ENCODE measurements at places on chromosomes 11 and 22.

- no peak for DNase-seq
Observed at GRCh38 chr11:65903068-65903481, 2.9 kb upstream of the FOSL1 start.

DNA sequence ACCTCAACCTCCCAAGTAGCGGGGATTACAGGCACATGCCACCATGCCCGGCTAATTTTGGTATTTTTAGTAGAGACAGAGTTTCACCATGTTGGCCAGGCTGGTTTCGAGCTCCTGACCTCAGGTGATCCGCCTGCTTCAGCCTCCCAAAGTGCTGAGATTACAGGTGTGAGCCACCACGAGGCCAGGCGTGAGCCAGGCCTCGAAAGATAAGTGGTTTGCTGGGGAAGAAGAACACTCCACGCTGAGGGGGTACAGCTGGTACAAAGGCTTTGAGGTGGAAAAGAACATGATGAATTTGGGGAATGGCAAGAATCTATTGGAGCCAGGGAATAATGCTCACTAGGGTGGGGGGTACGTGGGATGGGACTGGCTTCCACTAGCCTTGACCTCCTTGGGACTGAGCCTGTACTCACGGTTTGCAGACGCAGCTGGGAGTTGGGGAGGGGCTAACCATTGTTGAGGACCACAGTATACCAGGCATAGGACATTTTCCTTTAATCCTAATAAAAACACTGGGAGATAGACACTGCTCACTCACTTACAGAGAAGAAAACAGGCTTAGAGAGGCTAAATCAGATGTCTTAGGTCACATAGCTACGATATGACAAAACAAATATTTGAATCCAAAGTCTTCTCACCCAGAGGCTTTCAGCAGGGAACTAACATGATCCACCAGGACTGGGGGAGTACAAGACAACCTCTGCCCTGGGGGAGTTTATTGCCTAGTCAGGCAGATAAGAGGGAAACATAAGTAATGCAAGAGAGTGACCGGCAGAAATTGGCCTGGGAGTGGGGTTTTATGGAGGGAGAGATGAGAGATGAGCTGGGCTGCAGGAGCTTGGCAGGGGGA, 4.9 kb downstream of the SLCO2B1 start:
- DNase-seq = no peak

DNA sequence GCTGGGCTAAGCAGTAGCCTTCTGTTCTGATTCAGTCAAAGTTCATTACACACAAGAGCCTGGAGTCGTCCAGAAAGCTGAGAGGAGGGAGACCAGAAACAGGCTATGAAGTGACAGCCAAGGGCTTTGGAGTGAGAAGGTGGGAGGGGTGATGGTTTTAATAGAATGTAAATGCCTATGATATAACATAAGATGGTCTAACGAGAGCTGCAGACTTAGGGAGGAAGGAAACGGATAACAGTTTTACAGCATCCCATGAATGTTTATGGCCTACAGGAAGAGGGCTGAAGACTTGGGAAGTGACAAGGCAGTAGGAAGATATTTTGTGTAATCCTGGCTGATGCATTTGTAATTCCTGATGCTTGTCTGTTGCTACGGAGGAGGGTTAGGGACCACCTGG, 62.0 kb downstream of the DHCR7 start:
- no peak for DNase-seq

DNA sequence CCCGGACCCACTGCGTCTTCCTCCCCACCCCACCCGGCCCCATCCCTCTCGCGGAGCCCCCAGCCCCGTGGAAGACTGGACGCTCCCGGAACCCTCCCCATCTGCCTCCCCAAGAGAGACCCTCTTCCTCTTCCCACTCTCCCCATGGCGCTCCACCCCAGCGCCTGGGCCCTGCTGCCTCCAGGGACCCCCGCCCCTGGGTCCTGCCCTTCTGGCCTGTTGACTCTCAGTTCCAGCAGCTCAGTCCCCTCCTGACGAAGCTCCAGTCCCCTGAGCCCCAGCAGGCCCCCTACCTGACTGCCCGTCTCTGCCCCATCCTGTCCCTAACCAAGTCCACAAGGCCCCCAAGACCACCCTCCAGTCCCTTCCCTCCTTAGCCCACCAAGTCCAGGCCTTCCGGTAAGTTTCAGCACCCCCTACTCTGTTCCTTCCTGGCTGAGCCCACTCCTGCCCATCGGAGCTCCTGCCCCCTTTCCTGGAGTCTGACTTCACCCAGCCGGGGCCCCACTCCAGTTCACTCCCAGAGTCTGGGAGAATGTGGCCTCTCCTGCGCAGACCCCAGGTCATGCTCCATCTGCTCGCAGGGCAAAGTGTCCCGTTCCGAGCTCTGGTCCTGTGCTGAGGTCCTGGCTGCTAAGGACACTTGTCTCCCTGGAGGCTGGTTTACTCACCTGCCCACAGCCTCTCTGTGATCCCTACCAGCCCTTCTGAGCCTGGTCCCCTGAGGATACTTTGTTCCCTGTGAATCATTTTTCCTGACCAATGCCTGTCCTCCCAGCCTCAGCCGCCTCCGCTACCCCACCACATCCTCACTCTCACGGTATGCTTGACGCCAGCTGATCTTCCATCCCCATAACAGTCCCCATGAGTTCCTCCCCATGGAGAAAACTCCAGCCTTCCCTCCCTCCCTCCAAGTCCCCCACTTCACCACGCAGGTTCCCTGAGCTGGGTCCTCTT, 722 bp downstream of the IFITM10 start:
- DNase-seq = no peak

DNA sequence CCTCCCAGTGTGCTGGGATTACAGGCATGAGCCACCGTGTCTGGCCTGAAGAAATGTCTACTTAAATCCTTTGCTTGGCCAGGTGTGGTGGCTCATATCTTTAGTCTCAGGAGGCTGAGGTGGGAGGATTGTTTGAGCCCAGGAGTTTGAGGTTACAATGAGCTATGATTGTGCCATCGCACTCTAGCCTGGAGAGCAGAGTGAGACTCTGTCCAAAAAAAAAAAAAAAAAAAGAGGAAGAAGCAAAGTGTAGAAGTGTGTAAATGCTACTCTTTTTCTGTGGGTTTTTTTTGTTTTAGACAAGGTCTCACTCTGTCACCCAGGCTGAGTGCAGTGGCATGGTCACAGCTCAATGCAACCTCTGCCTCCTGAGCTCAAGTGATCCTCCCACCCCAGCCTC, 6.4 kb upstream of the ATG16L2 start:
- DNase-seq = no peak

- DNase-seq = peak; percentile 19
Observed at GRCh38 chr22:26579331-26579886, 10.5 kb downstream of the TPST2 start.

DNA sequence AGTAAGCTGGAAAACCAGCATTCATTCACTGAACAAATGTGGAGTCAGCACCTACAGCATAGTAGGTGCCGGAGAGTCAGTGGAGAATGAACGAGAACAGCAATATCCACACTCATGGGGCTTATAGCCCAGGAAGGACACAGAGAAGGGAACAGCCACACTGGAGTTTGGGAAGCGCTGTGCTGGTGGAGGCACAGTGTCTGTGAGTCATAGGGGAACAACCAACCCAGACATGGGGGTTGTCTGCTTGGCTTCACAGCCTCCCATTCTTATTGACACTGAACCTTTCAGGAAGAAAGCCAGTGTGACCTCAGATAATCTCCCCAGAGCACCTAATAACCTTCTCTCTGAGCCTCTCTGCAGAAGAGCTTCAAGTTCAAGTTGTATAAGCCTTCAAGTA, 56.6 kb upstream of the UBASH3B start:
- no peak for DNase-seq

- no peak for DNase-seq
Observed at GRCh38 chr11:7892059-7892699, 38.9 kb downstream of the OR10A6 start.

GRCh38 chr11:105799728-105800462, 190.0 kb downstream of the GRIA4 start:
- DNase-seq = no peak

- no peak for DNase-seq
Observed at GRCh38 chr22:22329792-22330191, 85.2 kb downstream of the VPREB1 start.

DNA sequence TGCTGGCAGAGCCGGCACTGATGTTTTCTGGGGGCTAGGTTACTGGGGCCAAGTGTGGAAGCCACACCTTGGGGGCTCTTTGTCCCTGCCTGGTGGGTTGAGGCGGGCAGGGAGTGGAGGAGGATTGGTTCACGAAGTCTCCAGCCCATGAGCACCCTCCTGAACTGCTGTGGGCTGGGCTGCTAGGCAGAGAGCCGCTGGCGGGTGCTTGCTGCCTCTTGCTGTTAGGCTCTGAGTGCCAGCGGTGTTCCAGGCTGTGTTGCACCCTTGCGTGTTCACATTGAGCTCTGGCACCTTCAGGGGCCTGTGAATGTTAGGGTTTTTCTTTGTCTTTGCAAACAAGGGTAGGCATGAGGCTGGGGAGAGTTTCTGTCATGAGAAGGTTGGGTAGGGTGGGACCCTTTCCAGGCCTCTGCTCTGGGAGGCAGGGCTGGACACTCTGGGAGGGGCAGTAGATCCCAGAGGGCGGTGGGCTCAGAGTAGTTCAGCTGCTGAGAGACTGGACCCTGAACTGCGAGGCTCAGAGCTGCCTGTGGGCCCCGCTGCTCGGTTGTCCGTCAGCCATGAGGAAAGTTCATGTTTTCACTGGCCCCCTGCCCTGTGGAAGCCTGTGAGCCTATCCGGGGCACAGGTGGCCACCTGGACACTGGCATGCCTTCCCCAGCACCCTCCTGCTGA, 24.0 kb upstream of the TMEM191C start:
- no peak for DNase-seq

- DNase-seq = no peak
Observed at GRCh38 chr11:118135051-118135795, 17.4 kb downstream of the SCN4B start.

DNA sequence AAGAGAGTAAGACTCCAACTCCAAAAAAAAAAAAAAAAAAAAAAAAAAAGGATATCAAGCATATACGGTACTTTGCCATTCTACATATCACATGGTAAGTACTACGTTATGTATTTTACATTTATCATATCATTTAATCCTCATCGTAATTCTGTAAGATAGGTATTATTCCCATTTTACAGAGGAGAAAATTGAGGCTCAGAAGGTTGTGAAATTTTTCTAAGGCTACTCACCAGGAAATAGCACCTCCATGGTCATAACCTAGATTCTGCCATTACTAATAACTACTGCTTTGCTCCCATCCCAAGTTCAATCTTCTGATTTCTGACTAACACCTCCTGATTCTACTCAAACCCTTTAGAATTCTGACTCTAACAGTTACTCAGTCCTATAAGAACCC, 138.0 kb downstream of the FCHSD2 start:
- no peak for DNase-seq

- no peak for DNase-seq
Observed at GRCh38 chr11:128399251-128400121, 187.9 kb downstream of the ETS1 start.

DNA sequence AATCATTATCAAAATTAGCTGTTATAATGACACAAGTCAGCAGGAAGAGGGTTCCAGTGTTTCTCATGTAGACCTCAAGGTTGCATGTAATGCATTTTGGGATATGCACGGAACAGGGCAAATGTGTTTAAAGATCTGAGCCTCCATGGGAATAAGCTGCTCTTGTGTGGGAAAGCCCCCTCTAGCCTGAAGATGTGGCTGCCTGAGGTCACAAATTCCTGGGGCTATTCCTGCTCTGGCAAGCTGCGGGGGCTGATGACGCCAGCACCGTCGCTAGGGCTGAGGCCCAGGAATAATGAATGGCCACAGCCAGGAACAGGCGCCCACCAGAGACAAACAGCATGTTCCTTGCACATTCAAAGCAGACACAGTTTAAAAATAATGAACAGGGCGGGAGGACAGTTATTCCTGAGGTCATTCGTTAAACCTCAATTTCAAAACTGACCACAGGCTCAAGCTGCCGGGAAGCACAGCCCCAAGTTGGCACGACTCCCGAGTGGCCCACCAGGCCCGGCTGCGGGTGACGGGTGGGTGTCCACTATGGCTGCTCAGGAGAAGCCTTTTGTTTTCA, 11.7 kb downstream of the OSBPL5 start:
- DNase-seq = no peak

GRCh38 chr11:44775985-44776446, 49.3 kb downstream of the TSPAN18 start:
- DNase-seq = no peak

GRCh38 chr11:120281143-120281795, 41.3 kb downstream of the POU2F3 start:
- DNase-seq = no peak

DNA sequence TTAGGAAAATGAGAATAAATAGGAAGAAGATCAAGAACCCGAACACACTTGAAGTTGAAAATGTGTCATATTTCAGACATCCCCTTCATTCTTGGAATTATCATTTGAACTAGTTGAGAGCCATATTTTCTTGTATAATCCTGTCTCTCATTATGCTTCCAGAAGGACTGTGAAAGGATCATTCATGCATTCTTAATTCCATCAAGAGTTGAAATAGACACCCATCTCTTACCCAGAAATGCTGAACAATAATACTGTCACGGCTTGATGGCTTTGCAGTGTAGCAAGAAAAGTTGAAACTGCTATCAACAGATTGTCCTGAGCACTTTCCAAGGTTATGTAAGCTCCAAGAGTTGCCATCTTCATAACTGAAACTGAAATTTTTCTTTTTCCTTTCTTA, 79.7 kb downstream of the ARHGAP42 start:
- DNase-seq = no peak

- no peak for DNase-seq
Observed at GRCh38 chr11:34656062-34656720, 35.3 kb downstream of the EHF start.

DNA sequence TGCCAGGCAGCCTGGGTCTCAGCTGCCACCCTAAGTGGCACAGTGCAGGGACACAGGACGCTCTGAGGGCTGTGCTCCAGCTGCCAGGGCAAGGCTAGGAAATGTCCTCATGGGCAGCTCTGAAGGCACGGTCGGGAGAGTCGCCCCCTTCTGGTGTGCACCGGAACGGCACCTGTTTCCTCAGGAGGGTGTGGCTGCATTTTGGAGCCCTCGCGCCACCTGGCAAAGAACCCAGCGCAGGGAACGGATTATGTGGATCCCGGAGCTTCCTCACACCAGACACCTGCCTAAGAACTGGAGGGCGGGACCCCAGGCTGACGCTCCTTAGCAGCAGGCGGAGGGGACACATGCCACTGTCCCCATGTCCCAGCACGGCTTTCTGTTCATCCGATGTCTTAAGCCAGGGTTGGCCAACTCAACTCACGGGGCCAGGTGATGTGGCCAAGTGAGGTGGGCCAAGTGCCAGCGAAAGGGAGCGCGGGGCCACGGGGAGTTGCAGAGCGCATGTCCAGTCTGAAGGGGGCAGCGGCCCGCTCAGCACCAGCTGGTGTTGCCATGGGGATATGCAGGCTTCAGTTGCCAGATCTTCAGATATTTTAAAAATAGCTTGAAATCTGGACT, 5.1 kb upstream of the SLC22A8 start:
- no peak for DNase-seq
